AG09309 (cell line): ENCODE measurements at places on chromosomes 4 and X.

- DNase-seq, result no peak
Observed at GRCh38 chrX:13102636-13103035, 58.2 kb upstream of the FAM9C start.

GRCh38 chr4:151711646-151712045 is 49.2 kb downstream of the GATB start:
- DNase-seq, result no peak

DNA sequence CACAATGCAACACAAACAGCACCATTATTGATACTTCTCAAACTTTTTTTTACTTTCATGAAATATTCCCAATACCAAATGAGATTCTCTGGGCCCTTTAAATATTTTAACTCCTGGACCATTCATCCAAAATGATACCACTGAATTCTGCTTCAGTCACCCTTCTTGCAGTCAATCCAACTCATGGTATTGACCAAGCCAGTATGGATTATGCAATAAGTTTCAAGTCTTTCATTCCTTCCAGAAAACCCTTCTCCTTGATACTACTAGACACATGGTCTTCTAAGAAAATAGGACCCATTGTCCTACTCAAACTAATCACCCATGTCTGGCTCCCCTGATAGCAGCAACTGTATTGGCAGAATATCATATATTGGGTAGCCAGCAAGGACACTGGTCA is 23.0 kb downstream of the ZNF721 start:
- DNase-seq, result no peak

- DNase-seq, result no peak
Observed at GRCh38 chrX:153950127-153950526, 5.7 kb upstream of the RENBP start.

DNA sequence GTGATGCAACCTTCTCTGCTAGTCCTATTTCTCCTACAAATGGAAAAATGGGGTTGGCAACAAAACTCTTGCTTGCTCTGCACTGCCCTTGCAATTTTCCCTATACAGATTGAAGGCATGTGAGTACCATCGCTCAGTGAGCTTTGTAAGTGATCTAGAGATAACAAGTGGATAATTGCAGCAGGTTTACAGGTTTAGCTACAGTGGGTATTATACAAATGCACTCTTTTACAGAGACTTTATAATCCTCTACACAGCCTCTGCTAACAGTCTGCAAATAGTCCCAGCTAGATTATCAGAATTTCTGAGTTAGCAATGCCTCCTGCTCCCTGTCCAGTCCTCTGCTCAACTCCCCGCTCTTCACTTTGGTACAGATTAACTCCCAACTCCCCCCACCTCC is 11.1 kb downstream of the LEF1 start:
- no peak for DNase-seq

- DNase-seq, result no peak
Observed at GRCh38 chrX:108132034-108132433, 40.5 kb downstream of the ATG4A start.

DNA sequence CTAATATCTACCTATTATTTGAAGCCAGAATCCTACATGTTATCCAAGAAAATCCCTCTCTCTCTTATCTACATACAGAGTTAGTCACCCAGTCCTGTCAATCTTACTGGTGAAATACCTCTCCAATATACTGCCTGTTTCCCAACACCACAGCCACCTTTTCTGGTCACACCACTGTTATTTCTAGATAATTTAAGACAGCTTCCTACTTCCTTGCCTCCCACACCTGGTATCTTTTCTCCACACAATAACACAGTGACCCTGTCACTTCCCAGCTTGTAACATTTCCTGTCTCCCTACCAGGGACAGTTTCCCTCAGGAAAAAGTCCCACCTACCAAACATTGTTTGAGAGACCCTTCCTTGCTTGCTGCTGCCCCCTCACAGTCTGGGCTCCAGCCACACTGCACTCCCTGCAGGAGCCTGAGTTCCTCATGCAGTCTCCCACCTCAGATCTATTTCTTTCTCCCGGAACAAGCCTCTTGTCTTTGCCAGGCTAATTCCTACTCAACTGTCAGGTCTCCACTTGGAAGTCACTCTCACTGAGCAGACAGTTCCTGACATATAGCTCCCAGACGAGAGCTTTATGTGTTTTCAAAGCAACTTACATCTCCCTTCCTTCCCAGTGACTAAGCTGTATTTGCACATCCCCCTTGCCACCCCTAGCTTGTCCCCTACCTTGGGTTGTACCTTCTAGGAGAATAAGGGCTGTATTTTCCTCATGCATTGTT is 73.6 kb upstream of the QRFPR start:
- DNase-seq, result no peak

DNA sequence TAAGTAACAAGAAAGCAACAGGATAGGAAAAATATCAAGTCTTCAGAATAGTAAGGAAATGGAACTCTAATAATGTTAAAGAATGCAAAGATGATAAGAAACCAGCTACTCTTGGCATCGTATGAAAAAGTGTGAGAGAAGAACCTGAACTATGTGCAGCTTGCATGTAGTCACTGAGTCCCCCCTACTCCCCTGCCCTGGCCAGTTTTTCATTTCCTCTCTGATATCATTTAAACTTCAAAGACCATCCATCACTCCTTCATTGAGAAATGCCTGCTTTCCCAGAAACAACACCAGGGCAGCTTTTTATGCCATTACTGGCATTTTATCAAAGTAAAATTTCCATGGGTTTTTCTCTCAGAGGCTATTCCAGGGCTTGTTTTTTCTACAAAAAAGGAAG is 28.1 kb downstream of the INPP4B start:
- DNase-seq, result peak; percentile 16

GRCh38 chrX:103918571-103919269 is 43.7 kb upstream of the TMSB15B start:
- DNase-seq, result no peak

DNA sequence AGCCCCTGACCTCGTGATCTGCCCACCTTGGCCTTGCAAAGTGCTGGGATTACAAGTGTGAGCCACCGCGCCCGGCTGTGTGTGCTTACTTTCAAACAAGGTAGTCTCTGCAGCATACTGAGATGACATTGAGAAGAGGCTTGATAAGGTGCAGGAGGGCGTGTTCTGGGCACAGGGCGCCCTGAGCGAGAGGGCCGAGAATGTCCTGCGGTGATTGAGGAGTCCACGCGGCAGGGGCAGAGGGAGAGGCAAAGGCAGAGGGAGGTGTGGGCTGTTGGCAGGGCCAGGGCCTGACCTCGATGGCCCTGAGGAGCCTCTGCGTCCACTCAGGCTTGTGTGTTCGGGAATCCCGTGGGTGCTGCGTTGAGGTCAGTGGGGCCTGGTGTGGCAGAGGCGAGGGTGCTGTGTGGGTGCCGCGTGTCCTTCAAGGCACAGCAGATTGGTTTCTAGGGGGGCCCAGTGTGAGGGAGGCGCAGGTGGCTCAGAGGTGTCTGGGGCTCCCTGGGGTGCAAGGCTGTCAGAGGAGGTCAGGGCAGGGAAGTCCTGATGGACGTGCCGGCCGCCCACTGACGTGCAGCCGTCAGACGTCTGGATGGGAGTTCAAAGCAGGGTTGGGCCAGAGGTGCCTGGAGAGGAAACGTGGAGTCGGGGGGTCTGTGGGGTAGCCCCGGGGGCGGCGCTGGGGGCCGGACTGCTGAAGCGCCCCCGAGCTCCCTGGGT is 12.1 kb downstream of the PCGF3 start:
- no peak for DNase-seq

DNA sequence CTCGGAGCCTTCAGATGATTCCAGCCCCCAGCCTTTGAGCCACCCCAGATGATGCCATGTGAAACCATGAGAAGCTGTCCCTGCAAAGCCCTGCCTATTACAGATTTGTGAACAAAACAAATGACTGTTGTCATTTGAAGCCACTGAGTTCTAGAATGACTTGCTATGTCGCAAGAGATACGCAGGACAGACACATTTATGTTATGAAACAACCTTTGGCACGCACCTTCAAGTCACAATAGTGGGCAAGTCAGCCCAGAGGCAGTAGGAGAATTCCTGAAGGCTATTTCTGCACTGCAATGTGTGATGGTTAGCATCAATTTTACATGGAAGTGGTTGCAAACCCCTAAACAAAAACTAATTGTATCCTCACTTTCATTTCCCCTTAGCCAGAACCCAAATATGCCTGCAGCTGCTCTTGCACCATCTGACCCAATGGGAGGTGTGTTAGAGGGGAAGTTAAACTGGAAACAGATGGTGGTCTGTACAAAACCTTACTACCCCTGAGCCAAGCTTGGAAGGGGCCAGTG is 174.4 kb upstream of the ATP6AP2 start:
- no peak for DNase-seq
